ENCODE measurements at places on chromosomes 1 and 21. TPM values are rescaled to one million over a fixed set of nuclear protein-coding genes. Genes with fewer than 3 reads are reported as not detected.
A peak's percentile ranks its signal among the peaks of the same experiment; 100 is the strongest.

The ACTL8 gene
- not detected for total RNA-seq

GRCh38 chr1:156682166-156682890, 5.1 kb upstream of the NES start:
- no peak for DNase-seq

DNA sequence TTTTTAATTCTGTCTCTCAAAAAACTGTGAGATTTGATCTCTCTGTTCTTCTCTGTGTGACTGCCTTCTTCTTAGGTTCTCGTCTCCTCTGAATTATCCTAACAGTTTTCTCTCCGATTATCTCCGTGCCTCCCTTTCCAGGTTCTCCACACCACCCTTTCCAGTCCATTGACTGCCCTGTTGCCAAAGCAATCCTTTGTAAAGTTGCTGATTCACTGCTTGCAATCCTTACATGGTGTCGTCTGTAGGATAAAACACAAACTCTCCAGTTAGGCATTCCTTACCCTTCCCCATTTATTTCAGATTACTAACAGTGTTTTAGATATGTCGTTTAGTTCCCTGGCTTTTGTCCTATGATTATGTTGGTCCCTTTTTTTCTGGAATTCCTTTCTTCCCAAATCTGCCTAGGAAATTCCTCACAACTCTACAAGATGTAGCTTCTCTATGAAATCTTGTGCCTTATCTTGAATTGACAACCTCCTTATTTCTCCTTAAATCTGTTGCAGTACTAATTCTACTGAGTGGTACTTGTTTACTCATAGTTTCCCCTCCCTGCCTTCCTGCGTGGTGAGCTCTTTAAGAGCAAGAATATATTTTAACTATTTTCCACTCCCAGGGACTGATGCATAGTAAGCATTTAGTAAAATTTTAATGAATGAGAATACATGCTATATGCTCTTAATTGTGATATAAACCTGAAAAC, 22.3 kb downstream of the RCOR3 start:
- DNase-seq: no peak

The CTTNBP2NL gene
- total RNA-seq: 13.0 TPM

The PRAMEF14 gene
- not detected for total RNA-seq

GRCh38 chr1:118825619-118826018, 162.5 kb downstream of the TBX15 start:
- no peak for DNase-seq

DNA sequence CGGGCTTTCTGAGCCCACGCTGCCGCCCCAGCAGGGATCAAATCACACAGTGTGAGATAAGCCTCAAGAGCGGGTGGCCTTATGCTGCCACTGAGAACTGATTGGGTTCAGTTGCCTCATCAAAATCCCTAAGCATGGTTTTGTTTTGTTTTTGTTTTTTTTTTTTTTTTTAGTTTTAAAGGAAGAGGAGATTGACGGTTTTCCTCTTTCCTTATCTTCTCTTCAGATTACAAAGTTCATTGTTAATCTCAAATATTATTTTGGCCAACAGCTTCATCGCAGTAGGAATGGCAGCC, 651 bp downstream of the COA6 start:
- DNase-seq: no peak

DNA sequence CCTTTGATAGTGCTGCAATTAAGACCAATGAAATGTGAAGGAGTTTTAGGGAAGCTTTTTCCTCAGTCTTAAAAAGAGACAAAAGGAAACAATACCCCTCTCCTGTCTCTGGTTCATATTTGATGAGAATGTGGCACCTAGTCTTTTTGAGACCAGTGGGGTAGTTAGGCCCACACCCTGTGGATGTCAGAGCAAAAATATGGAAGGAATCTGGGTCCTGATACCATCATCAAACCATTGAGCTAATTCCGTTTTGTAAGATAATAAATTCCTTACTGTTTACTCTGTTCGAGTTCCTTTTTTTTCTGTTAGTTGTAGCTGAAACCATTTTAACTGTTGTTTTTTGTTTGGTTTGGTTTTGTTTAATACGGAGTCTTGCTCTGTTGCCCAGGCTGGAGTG, 33.3 kb downstream of the PTPRC start:
- DNase-seq: no peak

DNA sequence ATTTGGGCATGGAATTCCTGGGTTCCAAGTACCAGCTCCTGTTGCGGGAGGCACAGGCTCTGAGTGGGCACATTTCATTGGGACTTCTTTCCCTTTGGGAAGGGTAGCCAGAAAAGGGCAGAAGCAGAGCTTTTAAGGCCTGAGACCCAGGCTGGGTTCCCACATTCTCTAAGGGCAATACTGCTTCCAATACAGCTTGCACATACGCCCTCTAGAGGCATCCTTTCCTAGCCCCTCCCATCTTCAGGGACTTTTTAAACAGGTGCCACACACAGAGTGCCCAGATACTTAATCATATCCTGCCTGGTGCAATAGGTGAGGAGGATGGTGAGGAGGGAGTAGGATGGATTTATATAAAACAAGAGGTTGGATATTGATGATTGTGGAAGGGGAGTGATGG, 5.7 kb downstream of the GPR88 start:
- DNase-seq: no peak

DNA sequence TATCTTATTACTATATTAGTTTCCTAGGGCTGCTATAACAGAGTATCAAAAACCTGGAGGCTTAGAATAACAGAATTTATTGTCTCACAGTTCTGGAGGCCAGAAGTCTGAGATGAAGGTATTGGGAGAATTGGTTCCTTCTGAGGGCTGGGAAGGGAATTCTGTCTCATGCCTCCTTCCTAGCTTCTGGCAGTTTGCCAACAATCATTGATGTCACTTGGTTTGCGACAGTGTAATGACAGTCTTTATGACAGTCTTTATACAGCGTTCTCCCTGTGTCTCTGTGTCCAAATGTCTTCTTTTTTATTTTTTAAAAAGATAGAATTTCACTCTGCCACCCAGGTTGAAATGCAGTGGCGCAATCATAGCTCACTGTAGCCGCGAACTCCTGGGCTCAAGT, 15.8 kb upstream of the CENPF start:
- no peak for DNase-seq

GRCh38 chr21:34362670-34363069, 1.1 kb upstream of the KCNE2 start:
- no peak for DNase-seq

- DNase-seq: no peak
Measured at GRCh38 chr1:155006601-155007101, 4.0 kb downstream of the ZBTB7B start.

DNA sequence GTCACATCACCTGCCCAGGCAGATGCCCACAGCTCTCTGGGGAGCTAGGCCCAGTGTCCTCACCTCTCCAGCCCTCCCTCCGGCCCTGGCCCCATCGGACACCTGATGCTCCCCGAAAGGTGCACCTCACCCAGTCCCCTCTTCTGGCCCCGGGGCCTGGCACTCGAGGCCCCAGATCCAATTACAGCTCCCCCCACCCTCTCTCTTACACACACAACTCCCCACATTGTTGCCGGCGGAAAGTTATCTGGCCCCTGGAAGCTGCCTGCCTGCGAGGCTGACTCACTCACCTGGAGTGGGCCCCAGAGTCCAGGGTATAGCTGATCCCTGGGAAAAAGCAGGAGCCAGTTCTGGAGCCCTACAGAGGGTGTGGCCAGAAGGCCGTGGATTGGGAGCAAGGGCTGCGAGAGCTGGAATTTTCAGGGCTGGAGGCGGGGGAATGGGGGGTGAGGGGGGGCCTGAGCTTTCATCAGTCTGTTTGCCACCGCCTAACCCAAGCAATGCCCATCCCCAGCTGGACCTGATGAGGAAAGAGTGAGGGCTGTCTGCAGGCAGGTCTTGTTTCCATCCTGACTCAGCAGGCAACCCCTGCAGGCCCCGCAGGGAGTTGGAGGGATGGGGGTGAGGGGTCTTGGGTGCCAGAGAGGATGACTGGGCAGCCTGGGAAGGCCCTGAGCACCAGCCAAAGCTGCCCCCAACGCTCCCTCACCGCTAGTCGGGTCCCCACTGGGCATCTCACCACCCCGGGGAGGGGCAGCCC, 948 bp downstream of the FBXO2 start:
- no peak for DNase-seq

GRCh38 chr1:41380979-41381691, 19.9 kb downstream of the FOXO6 start:
- DNase-seq: no peak

The DCDC2B gene
- not detected for total RNA-seq

DNA sequence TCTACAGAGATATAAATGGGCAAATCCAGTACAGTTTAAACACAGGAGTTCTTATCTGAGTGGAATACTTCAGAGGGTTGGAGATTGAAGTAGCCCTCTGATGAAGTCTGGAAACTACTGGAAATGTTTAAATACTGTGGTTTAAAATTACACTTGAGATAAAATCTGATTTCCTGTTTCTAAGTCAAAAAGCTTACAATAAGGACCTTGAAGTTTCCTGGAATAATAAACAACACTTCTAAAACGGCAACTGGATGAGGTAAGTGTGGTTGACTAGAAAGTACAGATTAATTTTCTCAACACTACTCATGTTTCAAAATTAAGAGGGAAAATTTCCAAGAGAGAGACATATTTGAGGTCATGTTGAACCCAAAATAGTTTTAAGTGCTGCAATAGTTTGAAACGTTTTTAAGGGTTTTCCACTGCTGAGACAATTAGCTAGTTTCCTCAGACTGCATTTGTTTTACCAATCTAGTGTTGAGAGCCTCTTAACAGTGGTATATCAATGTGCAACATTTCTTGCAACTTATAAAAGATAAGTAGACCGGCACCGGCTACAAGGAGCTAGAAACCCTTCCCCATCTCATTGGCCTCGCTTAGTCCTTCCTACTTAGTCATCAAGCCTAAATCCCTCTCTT, 27.4 kb downstream of the KCNA3 start:
- DNase-seq: no peak

DNA sequence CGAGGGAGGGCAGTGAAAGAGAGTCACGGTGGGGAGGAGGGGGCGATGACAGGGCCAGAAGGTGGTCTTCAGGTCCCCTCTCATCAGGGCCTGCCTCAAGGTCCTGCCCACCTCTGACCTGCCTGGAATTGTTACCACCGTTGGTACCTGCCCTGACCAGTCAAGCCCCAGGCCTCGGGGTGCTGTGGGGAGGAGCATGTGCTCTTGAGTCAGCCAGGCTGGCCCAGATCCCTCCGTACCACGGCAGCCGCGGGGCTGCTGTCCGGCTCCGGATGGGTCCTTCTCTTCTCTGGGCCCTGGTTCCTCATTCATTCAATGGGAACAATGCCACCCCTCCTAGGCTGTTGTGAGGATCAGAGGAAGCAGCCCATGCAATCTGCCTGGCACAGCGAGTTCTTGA, 22.0 kb downstream of the SERINC2 start:
- no peak for DNase-seq

DNA sequence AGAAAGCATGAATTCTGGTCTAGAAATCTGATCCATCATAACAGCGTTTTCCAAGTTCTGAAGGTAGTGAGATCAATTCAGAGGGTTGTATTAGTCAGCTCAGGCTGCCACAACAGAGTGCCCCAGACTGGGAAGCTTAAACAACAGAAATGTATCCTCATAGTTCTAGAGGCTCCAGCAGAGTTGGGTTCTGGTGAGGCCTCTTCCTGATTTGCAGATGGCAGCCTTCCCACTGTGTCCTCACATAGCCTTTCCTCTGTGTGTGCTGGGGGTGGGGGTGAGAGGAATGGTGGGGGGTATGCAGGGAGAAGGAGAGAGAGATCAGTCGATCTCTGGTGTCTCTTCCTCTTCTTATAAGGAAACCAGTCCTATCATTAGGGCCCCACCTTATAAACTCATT, 15.1 kb downstream of the ZBTB8B start:
- DNase-seq: no peak

The MYOG gene
- total RNA-seq: not detected

GRCh38 chr1:70717656-70718055, 306.6 kb downstream of the CTH start:
- DNase-seq: no peak

- peak; percentile 45 for DNase-seq
Measured at GRCh38 chr1:178282949-178283367, 189.1 kb downstream of the RASAL2 start.

The KCNJ6 gene
- not detected for total RNA-seq

All from dermis microvascular lymphatic vessel endothelial cell (primary cell).